Panc1 (cell line): ENCODE measurements at places on chromosomes 16 and 17.

DNA sequence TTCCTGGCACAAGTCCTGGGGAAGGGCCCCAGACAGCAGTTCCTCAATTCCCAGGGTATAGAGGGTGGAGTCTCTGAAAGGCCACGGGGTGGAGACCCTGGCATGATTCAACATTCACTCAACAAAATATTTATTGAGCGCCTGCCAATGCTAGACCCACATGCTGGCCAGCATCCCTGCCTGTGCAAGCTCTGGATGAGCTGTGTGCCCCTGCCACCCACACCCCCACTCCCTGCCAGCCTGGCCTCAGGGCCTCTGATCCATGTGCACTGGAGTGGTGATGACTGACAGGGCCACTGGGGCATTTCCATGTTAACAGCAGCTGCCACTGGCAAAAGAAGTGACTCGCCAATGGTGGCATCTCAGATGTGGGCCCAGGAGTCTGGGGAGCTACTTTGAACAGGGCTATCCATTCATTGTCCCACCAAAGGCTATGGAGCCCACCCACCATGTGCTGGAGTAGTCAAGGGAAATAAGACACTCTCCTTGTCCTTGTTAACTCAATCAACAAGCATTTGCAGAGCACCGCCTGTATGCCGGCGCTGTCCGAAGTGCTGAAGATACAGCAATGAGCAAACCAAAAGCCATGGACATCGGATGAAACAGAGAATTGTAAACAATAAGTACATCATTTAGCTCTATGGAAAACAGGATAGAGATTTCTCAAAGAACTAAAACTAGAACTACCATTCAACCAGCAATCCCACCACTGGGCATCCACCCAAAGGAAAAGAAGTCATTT is 3.0 kb upstream of the PRSS22 start:
- no peak for DNase-seq

DNA sequence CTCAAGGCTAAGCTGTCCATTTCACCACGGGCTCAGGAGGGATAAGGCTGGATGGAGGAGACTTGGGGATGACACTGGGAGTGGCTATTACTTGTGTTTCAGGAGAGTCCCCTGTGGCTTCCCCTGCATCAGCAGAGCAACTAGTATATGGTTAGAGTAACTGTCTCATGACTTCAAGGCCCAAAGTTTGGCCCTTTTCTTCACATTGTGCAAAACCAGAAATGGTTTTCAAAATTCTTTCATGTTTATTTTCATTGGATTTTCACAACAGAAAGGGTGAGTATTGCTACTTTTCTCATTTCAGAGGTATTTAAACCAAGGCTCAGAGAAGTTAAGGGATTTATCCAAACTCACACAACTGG is 18.1 kb upstream of the TAC4 start:
- no peak for DNase-seq

DNA sequence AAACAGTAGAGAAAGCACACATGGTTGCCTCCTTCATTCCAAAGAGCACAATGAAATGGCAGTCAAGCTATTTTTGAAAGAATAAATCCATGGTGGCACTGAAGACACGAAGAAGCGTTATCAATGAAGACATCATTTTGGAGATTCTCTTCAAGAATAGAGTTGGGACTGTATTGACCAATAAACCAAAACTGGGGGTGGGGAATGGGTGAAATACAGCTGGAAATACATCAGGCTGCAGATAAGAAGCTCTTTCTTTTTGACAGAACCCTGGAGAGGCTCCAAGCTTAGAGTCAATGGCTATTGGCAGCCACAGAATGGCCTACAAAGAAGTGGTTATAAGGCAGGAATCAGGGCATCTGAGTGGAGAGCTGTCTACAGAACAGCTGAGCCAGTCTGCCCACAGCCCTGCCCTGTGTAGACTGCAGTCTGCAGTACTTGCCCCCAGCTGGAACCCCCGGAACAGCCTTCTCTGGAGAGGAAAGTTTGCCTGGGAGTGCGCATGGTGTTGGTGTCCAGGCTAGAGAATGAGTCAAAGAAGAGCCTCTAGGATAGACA is 100.4 kb downstream of the STX8 start:
- DNase-seq: no peak

DNA sequence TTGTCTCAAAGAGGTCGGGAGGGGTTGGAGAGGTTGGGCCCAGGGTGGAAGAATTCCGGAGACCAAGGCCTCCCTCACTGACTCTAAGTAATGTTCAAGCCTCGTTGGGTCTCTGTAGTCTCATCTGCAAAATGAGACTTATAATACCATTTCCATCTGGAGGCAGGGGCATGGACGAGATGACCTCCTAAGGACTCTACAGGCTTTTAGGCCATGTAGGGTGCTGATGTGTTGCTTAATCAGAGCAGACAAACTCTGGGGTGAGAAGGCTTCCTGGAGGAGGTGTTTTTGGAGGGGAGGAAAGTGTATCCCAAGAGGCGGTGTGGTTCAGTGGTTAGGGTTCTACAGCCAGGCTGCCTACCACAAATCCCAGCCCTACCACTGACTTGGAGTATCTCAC is 3.1 kb downstream of the SPPL2C start:
- no peak for DNase-seq

DNA sequence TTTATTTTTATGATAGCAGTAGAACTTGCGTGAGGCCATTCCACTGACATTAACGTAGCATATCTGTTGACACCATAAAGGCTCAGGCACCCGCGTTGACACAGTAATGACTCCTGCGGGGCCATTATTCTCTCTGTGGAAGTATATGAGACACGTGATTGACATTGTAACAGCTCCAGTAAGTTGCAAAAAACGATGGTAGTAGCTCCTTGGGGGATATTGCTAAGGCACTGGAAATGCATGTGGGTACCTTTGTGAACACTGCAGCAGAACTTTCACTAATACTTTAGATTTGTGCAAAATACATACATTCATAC is 918.8 kb upstream of the CDH8 start:
- no peak for DNase-seq

- no peak for DNase-seq
Measured at GRCh38 chr16:86970726-86971125, 346.5 kb downstream of the C16orf95 start.

DNA sequence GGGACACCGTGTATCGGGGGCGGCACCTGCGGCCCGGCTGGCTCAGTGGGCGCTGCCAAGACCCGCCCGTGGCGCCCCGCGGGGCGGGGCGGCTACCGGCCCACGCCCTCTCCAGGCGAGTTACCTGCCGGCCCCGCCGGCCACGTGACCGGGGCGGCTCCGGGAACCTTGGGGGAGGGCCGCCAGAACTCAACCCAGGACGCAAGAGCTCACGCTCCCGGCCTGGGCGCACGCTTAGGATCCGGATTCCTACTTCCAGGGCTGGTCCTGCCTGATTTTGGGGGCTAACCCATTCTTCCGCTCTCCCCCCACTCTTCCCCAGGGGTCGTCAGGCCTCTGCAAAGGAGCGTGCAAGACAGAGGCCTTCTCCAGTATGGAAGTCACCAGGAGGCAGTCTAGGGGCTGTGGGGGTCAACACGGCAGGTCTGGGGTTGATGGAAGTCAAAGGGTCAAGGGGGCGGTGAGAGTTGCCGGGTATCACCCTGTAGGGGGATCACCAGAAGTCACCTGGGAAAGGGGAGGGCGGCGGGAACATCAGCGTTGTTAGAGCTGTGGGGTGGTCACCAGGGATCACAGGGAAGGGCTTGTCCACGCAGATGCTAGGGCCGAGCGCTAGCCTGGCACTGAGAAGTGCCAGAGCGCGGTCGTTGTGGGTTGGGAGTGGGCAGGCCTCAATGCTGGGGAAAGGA is 354 bp upstream of the ESRP2 start:
- no peak for DNase-seq

GRCh38 chr17:72474719-72475477 is 354.1 kb downstream of the SOX9 start:
- no peak for DNase-seq

GRCh38 chr17:81049973-81050551 is 15.1 kb downstream of the BAIAP2 start:
- no peak for DNase-seq

- DNase-seq: no peak
Measured at GRCh38 chr17:28897769-28898526, 415 bp upstream of the FLOT2 start.
